ENCODE measurements at places on chromosomes 3 and 15.

DNA sequence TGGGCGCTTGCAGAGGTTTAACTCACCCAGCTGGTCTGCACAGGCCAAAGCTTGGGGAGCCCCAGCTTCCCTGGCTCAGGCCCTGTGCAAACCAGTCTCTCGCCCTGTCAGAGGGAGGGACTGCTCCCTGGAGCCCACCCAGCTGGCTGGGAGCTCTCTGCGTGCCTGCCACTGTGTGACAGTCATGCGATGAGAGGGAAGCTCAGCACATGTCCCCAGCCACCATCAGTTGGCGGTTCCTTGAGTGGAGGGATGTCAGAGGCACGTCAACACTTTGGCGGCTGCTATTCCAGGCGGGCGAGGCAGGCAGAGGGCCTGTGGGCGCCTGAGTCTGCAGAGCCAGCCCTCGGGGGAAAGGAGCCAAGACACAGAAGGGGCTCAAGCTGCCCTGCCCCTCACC is 324.6 kb downstream of the UACA start:
- no peak for DNase-seq

- DNase-seq, result no peak
These were observed 4.4 kb upstream of the LMAN1L start for GRCh38 chr15:74808078-74808839.

DNA sequence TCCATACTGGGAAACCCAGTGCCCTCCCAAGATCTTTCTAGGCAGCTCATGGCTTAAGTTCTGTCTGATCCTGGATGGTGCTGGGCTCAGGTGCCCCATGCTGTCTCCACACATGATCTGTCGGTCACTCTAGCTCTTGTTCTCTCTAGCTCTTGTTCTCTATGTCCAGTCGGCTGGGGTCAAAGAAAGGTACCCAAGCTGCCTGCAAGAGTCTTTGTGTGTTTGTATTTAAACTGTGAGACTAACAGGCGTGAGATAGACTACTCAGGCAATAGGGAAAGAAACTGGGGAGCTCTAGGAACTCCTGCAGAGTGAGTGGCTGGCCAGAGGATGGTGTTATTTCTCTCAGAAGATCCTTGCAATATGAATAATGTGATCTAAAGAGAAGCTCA is 40.2 kb downstream of the GPR156 start:
- no peak for DNase-seq

DNA sequence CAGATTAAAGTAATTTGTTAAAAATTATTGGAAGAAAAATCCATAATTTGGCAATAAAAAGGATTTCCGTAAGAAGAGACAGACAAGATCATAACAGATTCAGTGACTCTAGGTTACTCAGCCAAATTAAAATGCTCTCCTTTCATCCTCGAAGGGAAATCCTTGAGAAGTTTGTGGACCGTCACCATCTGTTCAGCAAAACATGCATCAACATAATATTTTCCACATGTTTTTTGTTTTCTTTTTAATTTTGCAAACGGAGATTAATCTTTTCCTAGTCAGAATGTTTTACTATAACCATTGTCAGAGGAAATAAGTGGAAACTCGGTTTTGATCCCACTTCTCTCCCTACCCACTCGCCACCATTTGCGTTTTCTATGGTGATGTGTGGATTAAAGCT is 128.3 kb downstream of the TMCO5A start:
- DNase-seq, result no peak

- no peak for DNase-seq
These were observed 184.1 kb downstream of the XXYLT1 start for GRCh38 chr3:195086885-195087284.

GRCh38 chr3:47865192-47865591 is 62.3 kb downstream of the DHX30 start:
- no peak for DNase-seq

DNA sequence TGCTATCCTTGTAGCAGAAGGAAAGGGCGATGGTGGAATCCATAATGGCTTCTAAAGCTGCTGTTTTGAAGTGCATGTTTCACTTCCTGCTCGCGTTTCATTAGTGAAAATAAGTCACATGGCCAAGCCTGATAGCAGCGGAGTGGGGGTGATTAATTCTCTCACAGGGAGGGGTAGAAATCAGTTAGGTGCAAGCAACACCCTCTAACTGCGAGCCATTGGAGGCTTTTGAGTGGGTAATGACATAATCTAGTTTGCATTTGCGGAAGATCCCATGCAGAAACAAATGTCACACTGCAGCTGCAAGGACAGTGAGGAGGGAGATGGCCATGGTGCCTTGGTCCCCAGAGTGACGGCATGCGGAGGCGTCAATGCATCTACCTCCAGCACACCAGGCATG is 41.1 kb downstream of the CACNA2D3 start:
- no peak for DNase-seq

- DNase-seq, result no peak
These were observed 54.8 kb upstream of the ATP2C1 start for GRCh38 chr3:130838898-130839600.

GRCh38 chr3:30539206-30539605 is 67.2 kb upstream of the TGFBR2 start:
- no peak for DNase-seq

GRCh38 chr3:45937206-45938042 is 5.8 kb upstream of the CXCR6 start:
- no peak for DNase-seq

GRCh38 chr3:86771741-86772512 is 219.0 kb downstream of the VGLL3 start:
- no peak for DNase-seq

- no peak for DNase-seq
These were observed 35.3 kb upstream of the PGPEP1L start for GRCh38 chr15:99042892-99043291.

DNA sequence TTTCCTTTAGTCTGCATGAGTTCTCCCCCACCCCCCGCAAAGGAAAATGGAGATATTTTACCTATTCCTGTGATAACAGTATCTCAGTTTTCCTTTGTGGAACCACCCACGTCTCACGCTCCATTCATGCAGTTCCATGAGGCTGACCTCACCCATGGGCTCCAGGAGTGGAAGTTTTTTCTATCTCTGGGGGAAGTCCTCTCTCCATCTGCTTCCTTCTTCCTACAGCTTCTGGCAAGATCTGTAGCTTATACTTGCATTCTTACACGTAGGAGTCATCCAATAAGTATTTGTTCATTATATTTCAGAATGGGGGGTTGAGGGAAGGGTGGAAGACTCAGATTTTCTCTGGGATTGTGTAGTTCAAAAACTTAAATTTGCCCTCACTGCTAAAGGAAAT is 5.8 kb upstream of the GLCE start:
- no peak for DNase-seq

DNA sequence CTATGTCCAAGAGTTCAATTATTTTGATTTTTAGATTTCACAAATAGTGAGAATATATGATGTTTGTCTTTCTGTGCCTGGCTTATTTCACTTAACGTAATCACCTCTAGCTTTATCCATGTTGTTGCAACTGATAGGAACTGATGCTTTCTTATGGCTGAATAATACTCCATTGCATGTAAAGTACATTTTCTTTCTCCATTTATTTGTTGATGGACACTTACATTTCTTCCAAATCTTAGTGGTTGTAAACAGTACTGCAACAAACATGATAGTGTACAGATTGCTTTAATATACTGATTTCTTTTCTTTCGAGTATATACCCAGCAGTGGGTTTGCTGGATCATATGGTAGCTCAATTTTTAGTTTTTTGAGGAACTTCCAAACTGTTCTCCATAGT is 600.6 kb upstream of the SEMA6D start:
- DNase-seq, result no peak

DNA sequence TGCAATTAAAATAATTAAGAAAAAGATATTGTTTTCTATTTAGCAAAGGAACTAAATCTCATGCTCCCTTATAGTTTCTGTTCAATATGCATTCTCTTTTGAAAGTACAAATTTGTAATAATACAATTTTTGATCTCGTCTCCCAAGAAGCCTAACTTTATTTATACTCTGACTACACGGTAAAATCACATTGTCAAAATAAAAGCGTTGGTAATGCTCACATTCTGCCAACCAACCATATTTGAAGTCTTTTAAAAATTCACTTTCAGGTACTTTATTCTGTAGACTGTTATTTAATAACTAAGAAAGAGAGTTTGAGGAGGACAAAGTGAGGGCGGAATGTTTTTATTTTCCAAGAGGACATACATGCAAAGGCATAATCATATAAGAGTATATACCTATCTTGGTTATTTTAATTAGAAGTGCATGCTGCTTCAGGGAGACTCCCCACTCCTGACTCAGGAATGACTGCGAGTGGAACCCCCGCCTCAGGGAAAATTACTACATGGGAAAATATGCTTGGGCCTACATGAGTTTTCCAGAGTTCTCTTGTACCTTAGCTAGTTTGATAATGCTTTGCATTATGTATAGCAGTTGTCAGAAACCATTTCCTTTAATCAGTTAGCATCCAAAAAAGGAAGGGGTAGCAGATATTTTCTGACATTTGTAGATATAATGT is 19.3 kb downstream of the MBNL1 start:
- DNase-seq, result no peak

DNA sequence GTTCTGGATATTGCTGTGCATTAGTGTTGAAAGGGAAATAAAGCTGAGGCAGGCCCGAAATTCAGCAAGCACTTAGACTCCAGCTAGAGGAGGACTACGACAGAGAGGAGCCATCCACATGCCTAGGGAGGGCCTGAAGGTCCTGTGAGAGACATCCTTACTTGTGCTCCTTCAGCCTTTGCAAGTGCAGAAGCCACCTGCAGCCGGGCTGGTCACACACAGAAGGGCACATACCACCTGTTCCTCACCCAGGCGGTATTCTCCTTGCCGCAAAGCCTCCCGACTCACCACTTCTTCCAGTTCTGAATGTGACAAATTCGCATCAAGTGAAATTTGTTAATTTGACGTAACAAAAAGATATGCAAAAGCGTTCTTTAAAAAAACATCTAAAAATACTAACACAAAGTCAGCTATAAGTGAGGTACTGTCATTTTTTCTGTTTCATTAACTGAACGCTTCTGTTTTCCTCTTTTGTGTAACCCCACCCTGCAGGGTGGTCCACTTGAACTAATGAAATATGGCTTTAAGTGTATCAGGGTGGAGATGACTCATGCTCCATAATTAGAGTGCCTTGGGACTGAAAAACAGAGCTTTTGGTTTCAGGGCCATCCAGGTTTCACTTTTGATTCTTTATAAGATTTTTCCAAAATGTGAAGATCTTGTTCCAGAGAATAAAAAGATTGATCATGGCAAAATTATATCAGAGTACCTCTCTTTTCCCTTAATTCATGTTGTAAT is 467.9 kb upstream of the ATP11B start:
- DNase-seq, result no peak

- no peak for DNase-seq
These were observed 232.5 kb downstream of the SHQ1 start for GRCh38 chr3:72615776-72616175.

All from NCI-H2107 (cell line).